ENCODE measurements at places on chromosomes 5 and 9. TPM values are rescaled to one million over a fixed set of nuclear protein-coding genes. Genes with fewer than 3 reads are reported as not detected.

The TBC1D9B gene
- 50.2 TPM for total RNA-seq

The SPATA31A3 gene
- not detected for total RNA-seq

The CKS2 gene
- 12.0 TPM for total RNA-seq

The C9orf50 gene
- not detected for total RNA-seq

The MYOT gene
- total RNA-seq, result 319 TPM
